Stimulated activated CD4-positive, alpha-beta T cell treated with anti-CD3 and anti-CD28 coated beads, TNF-alpha, amount 100 ng/mL, for 1 hour (primary cell): ENCODE measurements at places on chromosomes 11 and 22.

- no peak for DNase-seq
These were observed 517 bp downstream of the SPINDOC start for GRCh38 chr11:63813563-63814382.

DNA sequence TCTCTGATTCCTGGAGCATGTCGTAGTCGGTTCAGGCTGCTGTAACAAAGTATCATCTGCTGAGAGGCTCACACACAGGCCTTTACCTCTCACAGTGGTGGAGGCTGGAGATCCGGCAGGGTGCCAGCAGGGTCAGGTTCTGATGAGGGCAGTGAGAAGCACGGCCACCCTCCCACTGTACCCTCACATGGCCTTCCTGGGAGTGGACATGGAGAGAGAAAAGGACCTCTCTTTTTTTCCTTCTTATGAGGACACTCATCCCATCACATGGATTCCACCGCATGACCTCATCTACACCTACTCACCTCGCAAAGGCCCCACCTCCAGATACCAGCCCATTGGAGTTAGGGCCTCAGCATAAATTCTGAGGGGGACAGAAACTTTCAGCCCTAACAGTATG is 99.5 kb downstream of the BCR start:
- no peak for DNase-seq

GRCh38 chr11:113833151-113833550 is 42.2 kb downstream of the USP28 start:
- no peak for DNase-seq

DNA sequence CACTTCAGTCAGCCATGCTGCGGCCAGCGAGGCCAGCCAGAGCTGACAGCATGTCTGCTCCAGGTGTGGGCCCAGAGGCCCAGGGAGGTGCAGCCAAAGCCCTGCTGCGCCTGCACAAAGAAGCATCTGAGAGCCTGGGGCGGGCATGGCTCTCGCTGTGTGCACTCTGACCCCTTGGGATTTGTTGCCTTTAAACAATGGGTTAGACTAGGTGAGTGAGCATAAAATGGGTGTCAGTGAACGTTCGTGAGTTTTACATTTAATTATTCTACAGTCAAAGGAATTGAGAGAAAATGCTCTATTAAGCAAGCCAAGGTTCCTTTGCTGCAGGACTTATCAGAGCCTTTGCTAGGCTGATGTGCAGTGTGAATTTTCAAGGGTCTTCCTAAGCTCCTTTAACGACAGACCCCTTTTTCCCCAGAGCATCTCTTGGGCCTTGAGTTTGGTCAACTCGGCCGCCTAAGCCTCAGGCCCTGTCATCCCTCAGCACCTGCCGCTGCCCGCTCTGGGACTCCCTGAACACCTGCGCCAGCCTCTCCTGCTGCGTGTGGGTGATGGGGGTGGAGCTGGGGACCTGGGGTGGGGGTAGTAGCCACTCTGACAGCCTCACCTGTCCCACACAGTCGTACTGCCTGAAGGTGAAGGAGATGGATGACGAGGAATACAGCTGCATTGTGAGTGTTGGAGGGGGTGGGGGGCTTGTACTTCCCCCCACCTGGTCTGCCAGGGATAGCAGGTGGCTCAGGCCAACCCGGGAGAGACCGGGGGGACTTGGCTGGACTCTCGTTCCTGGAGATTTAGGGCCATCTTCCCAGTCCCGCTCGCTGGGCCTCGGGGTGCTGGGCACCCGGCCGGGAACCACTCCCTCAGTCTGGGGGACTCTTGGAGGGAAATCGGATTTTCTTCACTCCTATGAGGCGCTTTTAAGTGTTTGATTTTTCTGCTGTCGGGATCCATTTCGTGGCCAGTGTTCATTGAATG is 10.5 kb downstream of the SLC16A8 start:
- no peak for DNase-seq

GRCh38 chr11:68436985-68437926 is 23.3 kb upstream of the PPP6R3 start:
- DNase-seq = no peak

- no peak for DNase-seq
These were observed 844 bp downstream of the PCF11 start for GRCh38 chr11:83157594-83158356.

GRCh38 chr11:10592331-10592730 is 23.9 kb upstream of the LYVE1 start:
- no peak for DNase-seq

DNA sequence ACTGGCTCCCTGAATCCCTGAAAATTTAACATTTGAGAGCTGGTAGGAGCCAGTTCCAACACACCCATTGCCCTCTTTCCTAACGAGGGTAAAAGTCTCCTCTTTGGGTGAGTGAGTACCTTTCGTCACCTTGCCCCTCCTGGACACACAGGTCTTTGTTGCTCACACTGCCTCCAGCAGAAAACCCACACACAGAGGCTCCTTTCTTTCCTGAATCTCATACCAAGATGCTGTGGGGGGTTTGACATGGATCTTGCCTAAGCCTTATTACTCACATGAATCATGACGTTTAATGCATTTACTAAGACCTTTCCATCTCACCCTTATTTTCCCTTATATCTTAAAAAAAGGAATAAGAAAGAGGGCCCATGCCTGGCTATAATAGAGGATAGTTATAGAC is 53.0 kb downstream of the PARVA start:
- no peak for DNase-seq

DNA sequence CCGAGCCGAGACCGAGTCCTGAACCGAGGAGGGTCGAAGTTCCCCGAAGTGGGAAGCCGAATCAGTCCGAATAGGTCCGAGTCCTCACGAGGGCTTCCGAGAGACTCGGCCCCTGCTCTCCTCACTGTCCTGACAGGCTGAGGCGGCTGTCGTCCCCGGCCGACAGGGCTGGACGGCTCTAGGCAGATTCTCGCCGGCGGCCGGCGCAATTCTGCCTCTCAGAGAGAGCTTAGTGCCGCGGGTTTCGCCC is 191 bp upstream of the DEAF1 start:
- no peak for DNase-seq

GRCh38 chr22:44155115-44155514 is 25.6 kb upstream of the PARVG start:
- no peak for DNase-seq

DNA sequence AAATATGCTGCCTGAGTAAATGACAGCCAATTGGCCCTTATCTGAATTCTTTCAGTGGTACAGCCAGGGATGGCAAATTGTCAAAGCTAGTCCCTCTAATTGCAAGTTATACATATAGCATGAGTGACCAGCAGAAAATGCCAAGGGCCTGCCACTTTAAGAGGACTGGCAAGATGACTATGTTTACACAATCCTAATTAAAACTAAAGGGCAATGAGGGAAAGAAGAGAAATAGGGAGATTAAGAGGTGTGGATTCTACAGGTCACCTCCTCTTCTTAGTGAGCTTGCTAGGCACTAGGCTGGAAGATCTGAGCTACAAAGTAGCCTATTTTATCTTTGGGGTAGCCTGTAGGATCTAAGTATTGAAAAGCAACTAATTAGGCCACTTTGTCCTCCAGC is 13.5 kb downstream of the NUMA1 start:
- no peak for DNase-seq

- DNase-seq = no peak
These were observed 288.4 kb upstream of the CCDC90B start for GRCh38 chr11:83574519-83574918.

DNA sequence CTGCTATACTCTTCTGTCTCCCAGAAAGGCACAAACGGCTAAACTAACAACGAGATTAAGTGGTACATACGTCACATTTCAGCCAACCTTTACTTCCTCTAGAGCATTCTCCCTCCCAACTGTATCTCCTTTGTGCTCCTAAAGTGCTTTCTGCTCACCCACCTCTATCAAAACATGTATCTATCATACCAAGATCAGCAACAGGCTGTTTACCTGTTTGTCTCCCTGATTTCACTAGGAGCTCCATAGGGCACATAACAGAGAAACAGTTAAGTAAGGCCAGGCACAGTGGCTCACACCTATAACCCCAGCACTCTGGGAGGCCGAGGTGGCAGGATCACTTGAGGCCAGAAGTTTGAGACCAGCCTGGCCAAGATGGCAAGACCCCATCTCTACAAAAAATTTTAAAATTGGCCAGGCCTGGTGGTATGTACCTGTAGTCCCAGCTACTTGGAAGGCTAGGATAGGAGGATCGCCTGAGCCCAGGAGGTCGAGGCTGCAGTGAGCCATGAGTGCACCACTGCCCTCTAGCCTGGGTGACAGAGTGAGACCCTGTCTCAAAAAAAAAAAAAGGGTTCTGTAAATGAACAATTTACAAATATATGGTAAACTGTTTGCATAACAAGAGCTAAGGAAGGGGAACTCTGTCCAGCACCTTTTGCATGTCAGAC is 2.8 kb downstream of the NDUFC2 start:
- DNase-seq = no peak

DNA sequence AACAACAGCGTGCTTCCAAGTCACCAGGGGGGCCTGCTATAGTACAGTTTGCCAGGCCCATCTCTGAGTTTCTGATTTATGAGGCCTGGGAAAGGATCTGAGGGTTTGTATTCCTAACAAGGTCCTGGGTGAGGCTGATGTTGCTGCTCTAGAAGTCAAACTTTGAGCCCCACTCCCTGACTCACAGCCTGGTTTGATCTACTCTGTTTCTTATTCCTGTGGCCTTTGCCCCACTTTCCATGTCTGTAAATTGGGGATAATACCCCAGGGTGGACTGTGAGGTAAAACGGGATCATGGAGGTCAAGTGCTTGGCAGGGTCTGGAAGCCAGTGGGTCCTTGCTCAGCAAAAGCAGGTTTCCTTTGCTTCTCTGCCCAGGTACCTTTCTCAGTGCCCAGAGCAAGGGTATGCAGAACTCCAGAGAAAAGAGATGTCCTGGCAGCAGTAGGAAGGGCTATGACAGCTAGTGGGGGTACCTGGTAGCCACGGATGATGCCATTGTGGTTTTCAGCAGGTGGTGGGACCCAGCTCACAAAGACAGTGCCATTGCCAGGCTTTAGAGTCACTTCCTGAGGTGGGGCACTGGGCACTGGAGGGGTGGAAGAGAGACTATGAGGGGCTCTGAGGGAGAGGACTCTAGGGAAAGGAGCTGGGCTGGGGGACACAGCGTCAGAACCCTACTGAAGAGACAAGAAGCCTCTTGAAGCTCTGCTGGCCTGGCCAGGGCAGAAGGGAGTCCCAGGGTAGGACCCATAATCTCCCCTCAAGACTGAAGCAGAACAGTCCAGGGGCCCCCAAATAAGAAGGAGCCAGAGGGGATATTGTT is 2.8 kb downstream of the ROBO4 start:
- no peak for DNase-seq

DNA sequence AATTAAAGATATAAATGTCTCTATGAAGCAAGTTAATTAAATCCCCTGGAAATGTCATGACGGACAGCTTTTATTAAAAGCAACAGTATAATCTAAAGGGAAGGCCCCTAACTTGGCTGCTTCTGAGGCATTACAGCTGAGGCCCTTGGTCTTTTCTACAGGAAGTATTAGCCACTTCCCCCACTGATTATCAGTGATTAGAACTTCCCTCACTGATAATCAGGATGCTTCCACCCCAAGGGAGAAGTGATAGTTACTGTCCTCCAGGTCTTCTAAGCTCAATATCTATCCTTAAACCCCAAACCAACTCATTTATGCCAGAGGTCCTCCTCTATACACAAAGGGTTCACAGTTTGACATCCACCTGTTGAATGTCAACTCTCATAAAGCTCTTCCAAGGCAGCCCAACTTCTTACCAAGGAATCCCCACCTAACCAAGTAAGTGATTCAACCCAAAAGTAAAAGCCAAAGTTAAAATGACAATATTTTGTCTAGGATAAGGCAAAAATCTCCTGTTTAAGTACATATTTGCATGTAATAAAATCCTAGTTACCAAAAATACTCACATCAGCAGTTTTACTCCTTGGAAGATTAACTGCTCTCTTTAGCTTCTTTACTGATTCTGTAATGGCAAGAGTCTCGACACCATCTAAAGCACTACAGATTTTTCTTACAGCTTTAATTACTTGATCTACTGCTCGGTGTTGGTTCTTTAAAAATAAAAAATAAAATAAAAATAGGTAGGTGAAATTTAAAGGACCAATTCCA is 58.6 kb upstream of the RPS13 start:
- no peak for DNase-seq

DNA sequence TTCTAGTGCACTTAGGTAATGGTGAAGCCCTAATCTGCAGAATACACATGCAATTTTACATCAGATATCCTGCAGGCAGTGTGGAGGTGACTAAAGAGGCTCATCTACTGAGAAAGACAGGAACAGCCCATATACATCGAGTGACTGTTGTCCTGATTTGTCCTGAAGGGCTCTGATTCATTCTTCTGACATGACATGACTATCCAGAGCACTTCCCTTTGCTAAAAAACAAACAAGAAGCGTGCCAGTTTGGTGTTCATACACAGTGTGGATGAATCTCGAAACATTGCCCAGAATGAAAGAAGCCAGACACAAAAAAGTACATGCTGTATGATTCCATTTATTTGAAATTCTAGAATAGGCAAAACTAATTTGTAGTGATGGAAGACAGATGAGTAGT is 48.0 kb upstream of the AMPD3 start:
- no peak for DNase-seq

DNA sequence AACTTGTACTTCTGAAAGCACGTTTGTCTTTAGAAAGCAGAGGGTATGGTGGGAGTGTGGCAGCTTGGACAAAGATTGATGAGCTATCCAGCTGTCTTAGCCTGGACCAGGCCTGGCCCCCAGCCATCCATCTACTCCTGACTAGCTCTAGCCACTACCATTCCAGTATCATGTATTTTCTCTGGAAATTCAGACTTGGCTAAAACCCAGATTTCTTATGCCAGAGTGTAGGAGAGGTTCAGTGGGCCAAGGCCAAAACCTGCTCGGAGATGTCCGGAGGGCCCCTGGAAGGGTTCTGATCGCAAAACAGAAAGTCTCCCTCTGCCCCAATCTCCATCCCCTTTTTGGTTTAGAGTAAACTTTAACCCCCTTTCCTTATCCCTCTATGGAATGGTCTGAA is 24.8 kb upstream of the MTCH2 start:
- no peak for DNase-seq

DNA sequence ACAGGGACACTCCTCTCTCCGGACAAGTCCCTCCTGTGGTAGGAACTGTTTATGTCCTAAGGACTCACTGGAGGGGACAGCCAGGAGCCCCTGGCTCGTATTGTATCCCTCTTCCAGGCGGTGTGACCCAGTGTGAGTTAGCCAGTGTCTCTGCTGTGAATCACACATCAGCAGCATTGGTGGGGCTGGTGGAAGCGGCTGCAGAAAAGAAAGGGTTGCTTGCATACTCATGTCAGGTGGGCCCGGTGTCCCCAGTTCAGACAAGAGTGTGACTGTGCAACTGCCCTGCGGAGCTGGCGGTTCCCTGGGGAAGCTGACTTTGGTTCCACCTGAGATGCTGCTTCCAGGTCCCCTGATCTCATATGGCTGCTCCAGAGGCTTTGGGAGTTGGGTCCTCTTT is 99.4 kb downstream of the ZBTB16 start:
- DNase-seq = no peak
